ENCODE measurements at places on chromosomes 12 and 14. TPM values are rescaled to one million over a fixed set of nuclear protein-coding genes. Genes with fewer than 3 reads are reported as not detected.

- no peak for DNase-seq
Measured at GRCh38 chr12:94435511-94435927, 24.1 kb downstream of the CEP83 start.

DNA sequence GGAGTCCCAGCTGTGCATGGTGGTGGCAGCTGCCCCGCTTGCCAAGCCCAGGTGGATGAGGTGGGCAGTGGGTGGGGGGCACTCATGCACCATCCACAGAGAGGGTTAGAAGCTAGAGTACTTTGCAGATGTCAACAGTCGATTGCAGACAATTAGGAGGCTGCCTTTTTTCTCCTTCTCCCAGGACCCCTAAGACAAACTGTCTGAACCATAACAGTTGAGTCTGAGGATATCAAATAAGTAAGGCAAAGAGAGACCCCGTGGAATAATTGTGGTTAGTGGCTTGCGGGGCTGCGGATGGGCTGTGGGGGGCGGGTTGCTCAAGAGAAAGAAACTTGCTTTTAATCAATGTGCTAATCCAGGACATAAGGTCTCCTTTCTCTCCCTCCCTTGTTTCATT, 926.2 kb downstream of the VRK1 start:
- no peak for DNase-seq

DNA sequence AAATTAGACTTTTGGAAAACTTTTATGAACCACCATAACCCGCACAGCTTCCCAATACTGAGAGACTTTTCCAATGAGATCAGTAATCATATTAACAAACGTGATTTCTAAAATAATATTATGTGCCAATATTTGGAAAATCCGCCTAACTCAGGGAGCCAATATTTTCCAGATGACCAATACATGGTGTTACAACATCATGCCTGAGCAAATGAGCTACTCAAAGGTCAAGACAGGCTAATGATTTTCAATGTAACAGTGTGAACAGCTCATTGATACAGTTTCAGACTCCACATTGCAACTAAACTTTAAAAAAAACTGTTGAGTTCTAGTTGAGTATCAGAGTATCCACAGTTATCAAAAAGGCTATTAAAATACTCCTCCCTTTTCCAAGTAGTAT, 46.8 kb downstream of the RNF34 start:
- no peak for DNase-seq

Gene KRT82
- total RNA-seq, result not detected

DNA sequence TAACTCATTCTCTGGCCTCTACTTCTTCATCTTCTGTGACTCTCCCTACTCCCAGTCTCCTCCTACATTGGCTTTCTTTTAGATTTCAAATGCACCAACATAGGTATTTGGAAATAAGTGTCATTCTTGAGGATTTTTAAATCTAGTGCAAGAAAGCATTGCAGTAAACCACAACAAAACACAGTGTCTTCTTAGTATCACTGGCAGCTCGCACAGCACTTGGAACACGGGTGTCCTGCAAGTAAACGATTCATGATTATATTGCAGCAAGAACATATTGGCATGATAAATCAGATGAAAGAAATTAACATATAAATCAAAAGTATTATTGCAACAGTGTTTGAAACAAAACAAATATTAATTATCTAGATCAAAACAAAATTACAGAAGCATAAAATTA, 45.6 kb downstream of the MAGOHB start:
- DNase-seq, result no peak

DNA sequence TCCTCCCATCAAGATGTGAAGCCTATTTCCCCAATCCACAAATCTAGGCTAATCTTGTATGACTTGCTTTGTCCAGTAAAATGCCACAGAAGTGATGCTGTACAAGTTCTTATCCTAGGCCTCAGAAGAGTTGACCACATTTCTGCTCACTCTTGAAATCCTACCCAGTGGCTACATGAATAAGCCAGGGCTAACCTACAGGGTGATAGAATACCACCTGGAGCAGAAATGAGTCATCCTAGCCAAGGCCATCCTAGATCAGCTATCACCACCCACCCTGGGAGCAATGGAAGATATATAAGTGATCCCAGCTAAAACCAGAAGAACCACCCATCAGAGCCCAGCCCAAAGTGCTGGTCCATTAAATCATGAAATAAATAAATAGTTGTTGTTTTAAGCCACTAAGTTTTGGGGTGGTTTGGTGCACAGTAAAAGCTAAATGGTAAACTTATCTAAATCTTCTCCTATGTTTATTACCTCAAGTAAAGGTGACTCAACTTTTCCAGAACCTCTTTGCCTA, 105.1 kb downstream of the RPS29 start:
- DNase-seq, result no peak

DNA sequence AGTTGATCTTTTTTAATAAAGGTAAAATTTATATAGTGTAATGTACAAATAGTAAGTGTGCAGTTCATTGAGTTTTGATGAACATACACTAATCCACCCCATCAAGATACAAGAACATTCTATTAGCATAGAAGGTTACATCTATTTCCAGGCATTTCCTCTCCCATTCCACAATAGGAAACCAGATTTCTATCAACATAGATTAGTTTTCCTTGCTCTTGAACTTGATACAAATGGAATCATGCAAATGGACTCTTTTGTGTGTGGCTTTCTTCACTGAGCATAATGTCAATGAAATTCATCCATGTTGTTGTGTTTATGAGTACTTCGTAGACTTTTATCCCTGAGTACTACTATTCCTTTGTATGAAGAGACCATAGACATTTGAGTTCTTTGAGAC, 10.8 kb downstream of the STYX start:
- DNase-seq, result no peak

Gene IKZF4
- 8.4 TPM for total RNA-seq

Gene FGD6
- total RNA-seq, result 19.9 TPM

- DNase-seq, result no peak
Measured at GRCh38 chr12:80509781-80510556, 65.9 kb downstream of the PTPRQ start.

DNA sequence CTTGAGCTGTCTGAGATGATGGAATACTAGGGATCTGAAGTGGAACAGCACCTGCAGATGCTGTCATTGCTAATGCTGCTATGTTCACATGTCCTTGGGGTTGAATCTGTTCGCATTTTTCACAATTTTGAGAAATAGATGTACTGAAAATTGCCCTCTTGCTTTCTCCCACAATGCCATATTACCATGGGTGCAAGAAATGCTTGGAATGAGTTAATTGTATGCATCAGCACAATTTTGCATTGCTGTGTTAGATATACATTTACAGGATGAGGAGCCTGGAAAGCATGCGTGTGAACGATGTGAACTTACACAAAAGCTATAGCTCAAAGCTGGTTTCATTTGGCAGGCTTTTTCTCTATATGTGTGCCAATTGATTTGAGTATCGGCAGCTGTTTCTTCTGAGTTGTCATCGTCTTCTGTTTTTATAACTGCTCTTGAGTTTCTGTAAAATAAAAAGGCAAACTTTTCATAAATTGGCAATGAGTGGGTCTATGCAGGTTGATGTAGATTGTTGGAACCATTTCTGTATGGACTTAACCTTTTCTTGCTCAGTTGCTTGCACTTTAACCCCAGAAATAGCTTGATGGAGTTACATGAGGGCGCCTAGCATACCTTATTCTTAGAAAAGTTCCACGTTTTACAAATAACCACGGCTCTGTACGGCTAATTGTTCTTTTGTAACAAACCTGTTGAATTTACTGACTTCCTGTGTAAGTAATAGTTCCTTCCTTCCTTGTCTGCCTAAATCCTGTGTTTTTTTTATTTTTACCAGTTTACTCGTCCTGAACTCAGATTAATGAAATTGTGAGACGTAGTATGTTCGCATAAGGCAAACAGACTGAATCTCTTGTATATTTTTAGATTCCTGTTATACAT, 105.9 kb downstream of the FGD4 start:
- no peak for DNase-seq

DNA sequence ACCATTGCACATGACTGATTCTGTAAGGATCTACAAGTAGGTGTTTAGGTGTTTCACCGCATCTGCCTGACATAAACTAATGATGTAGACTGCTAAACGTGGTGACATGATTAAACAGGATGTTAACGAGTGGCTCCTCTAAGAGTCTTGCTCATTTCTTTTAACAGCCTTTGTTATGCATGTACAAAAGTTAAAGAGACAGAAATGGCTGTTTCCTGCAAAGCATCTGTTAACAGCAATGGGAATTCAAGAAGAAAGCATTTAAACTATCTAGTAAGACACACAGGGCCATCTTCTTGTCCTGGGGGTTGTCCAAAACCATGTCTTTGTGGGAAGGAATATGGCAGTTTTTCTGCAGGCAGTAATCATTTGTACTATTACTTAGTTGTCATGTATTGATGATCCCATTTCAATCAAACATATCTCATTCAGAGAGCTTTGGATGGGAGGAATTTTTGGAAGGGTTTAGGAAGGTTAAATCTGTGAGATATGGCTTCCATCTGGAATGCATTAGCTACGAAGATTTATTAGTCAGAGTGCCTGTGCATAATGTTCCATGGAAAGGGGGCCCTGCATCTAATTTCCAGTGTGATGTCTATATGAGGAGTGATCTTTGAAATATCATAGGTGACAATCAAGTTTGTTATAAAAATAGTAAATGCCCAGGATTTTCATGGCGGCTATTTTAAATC, 495.1 kb downstream of the EGLN3 start:
- no peak for DNase-seq

DNA sequence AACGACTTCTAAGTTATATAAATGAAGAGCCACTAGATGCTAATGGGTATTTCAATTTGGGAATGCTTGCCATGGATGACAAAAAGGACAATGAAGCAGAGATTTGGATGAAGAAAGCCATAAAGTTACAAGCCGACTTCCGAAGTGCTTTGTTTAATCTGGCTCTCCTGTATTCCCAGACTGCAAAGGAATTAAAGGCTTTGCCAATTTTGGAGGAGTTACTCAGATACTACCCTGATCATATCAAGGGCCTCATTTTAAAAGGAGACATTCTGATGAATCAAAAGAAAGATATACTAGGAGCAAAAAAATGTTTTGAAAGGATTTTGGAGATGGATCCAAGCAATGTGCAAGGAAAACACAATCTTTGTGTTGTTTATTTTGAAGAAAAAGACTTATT, 52.8 kb downstream of the TMTC3 start:
- DNase-seq, result no peak

DNA sequence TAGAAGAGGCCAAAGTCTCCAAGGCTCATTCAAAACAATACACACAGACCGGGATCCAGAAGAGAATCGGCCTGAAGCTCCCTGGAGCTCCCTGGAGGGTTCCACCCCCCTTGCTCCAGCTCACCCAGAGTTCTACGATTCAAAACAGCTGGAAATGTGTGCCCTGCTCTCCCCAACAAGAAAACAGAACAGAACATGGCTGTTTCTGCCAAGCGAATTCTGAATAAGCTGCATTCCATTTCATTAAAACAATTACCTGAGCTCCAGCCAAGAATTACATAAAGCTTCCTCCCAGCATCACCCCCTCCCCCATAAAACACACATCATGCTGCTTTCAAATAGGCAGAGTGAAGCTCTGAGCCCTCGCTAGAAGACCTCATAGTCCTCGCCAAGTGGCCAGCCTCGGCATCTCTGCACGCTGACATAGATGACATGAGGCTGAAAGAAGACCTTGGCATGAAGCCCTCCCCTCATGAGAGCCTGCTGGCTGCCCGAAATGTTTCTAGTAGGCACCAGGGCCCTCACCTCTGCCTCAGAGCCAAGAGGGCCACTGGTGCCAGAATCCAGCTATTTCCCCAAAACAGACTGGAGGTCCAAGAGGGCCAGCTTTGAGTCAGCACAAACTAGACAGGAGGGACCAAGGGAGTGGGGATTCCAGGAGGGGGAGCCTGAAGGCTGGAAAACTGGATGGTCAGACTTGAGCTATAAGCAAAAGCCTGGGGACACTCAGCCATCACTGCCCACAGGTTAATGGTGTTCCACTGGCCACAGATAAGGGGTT, 8.3 kb downstream of the PXN start:
- DNase-seq, result no peak

DNA sequence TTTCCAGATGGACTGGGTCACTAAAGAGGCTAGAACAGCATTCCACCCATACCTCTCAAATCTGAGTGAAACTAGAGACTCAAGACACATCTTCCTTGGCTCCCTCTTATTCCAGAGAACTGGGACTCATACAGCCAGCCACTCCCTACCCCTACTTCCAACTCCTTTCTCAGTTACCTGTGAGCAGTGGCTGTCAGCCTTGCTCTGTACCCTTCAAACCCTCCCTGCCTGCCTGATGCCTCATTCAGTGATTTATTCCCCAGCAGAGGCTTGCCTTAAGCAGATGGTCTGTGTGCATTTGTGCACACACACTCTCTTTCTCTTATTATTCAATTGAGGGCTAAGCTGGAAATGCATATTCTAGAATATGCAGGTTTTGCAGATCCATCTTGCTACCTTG, 14.6 kb downstream of the GPR84 start:
- DNase-seq, result no peak

GRCh38 chr14:74824997-74825396, 50.9 kb downstream of the PROX2 start:
- DNase-seq, result no peak

Gene TAS2R30
- 2.2 TPM for total RNA-seq

DNA sequence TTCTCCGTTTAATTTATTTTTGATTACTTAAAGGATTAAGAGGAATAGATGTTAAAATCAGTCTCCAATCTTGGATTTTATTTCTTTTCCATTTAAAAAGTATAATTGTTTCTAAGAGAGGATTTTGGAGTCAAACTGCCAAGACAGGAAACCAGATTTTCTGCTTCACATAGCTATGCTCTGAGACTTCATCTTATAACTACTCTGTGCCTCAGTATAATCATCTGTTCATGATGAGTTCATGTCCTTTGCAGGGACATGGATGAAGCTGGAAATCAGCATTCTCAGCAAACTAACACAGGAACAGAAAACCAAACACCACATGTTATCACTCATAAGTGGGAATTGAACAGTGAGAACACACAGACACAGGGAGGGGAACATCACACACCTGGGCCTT, 9.0 kb upstream of the TAS2R31 start:
- DNase-seq, result no peak

- peak; percentile 35 for DNase-seq
Measured at GRCh38 chr14:94680862-94681288, 68.7 kb downstream of the SERPINA3 start.

- DNase-seq, result no peak
Measured at GRCh38 chr12:113497693-113498092, 26.0 kb upstream of the LHX5 start.

Gene HOTAIR
- not detected for total RNA-seq

DNA sequence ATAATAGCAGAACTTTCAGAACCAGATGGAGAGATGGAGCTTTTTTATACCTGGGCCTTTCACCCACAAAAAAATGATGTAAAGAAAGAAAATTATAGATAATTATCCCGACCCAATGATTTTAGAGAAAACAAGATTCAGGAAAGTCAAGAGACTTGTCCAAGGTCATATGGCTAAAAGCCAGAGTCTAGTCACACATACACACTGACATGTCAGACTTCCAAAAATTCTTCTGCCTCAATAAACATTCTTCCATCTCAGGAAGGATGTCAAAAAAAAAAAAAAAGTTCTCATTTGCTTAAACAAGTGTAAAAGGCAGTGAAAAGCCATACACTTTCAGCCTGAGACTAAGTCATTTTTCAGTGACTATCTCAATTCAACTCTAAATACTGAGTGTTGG, 116.0 kb downstream of the PRICKLE1 start:
- no peak for DNase-seq

Measured in cardiac septum (tissue), 1 donor.